ENCODE measurements at places on chromosomes 1 and 21.

DNA sequence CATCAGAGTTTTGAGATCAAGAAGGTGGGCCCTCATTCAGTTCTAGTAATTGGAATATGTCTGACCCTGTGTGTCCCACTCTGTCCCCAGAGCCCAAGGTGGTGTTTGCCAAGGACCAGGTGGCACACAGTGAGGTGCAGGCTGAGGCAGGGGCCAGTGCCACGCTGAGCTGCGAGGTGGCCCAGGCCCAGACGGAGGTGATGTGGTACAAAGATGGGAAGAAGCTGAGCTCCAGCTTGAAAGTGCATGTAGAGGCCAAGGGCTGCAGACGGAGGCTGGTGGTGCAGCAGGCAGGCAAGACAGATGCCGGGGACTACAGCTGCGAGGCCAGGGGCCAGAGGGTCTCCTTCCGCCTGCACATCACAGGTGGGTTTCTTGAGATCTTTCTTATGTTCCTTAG lies 35.2 kb downstream of the OBSCN start:
- no peak for DNase-seq

- DNase-seq = no peak
Observed at GRCh38 chr1:241702442-241703373, 50.6 kb downstream of the WDR64 start.

DNA sequence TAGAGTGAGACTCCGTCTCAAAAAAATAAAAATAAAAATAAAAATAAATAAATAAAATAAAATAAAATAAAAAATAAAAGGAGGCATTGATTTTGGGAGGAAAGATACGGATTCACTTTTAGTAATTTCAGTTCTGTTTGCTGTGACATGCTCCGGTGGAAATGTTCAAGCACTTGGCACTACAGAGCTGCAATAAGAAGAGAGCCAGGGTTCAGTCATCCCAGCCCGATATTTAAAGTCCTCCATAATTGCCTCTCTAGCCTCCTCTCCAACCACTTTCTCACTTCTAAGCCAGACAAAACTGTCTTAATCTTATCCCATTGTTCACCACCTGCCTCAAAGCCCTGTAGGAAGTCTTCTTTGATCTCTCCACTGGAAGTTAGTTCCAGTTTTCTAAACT lies 55.0 kb upstream of the MACF1 start:
- no peak for DNase-seq

DNA sequence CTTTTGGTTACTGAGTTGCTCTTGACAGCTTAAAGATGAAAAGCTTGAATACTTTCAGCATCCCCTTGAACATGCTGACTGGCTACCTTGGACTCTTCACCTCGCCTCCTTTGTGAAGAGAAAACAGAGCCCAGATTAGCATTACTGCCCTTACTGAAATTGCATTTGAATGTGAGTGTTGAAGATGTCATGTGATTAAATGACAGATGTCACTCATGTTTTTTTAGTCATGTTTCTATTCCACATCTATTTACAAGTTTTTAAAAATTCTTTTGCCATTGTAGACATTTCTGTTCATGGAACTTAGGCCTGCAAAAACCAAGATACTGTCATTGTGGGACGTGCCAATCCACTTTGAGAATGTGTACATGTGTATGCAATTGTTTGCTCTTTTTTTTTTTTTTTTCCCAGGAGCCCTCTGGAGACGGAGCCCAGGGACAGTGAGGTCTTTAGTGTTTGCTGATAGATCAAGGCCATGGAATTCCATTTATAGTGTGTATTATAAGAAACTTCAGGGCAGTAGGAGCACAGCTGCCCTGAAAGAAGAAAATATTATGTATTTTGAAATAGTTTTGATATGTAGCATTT lies 25.7 kb upstream of the IVNS1ABP start:
- DNase-seq = no peak

DNA sequence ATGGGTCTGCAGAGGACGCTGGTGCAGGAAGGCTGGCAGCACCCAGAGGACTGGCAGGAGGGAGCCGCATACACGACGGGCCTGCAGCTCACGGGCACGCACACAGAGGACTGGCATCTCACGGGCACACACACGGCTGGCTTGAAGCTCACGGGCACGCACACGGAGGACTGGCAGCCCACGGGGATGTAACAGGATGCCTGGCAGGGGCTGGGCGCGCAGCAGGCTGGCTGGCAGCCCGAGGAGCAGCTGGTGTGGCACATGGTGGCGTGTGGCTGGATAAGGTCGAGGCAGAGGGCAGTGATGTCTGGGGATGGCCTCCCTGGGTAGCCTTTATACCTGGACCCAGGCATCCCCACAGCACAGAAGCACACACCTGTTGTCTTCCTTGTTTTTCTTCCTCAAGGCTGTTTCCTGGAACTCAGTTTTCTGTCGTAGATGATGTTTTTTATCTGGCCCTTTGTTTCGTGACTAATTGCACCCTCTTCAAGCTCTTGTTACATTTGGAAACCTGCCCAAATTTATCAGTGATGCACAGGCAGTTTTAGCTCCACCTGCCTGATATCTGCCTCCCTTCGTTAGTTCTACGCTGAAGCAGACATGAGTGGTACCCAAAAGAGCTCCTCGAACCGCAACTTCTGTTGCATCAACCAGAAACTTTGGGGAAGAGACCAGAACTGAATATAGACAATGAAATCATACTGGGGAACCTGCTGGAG lies at the start of gene KRTAP12-1:
Gene KRTAP12-1, minus strand, starts transcription at position 303 of the 719 bp plus-strand sequence. Its CDS starts 40 bp downstream, at position 263.
- no peak for DNase-seq

GRCh38 chr1:54582566-54583306 lies 34.7 kb downstream of the ACOT11 start:
- no peak for DNase-seq

- peak; percentile 60 for DNase-seq
Observed at GRCh38 chr1:21659099-21659923, 9.8 kb downstream of the RAP1GAP start.

- no peak for DNase-seq
Observed at GRCh38 chr1:158952416-158952815, 21.1 kb downstream of the PYHIN1 start.

- no peak for DNase-seq
Observed at GRCh38 chr1:154710106-154710505, 102.1 kb upstream of the ADAR start.

GRCh38 chr1:47921935-47922415 lies 75.2 kb downstream of the TRABD2B start:
- no peak for DNase-seq

- DNase-seq = no peak
Observed at GRCh38 chr21:22363504-22363903, 1365.3 kb downstream of the NCAM2 start.

DNA sequence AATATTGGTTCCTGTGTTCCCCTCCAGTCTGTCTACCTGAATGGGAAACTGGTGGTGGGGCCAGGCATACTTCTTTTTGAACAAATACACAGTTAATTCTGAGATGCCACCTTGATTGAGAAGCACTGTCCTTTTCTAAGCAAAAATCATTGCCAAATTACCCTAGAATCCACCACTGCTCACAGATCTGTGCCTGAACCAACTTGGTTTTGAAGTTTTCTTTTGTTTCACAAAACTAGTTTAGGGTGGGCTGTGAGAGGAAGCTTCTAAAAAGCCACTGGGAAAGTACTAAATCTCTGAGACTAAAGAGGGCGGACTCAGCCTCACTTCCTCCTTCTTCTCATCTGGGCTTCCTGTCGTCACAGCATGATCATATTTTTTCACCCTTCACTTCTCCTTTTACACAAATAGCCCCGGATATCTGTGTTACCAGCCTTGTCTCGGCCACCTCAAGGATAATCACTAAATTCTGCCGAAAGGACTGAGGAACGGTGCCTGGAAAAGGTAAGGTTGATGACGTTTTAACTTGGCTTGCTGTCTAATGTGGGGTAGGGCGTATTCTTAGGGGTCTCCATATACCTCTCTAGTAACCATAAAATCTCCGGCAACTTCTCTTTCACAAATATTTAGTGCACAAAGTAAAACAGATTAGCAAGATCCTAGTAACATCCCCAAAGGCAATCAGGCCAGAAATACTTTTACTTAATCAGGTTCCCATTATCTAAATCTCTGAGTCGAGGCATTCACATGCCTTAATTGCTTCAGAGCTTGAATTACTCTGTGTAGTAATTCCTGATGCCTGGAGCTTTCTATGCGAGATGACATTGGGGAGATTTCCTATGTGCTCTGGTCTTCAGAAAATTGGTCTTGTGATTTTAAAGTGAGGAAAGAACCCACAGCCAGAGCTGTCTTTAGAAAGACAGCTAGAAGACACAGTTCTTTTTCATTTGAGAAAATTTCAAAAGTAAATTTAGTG lies at the start of gene CD53:
Gene CD53, plus strand, starts transcription at position 404 of the 976 bp plus-strand sequence. CDS start 18,261 bp downstream, outside the sequence.
- no peak for DNase-seq

DNA sequence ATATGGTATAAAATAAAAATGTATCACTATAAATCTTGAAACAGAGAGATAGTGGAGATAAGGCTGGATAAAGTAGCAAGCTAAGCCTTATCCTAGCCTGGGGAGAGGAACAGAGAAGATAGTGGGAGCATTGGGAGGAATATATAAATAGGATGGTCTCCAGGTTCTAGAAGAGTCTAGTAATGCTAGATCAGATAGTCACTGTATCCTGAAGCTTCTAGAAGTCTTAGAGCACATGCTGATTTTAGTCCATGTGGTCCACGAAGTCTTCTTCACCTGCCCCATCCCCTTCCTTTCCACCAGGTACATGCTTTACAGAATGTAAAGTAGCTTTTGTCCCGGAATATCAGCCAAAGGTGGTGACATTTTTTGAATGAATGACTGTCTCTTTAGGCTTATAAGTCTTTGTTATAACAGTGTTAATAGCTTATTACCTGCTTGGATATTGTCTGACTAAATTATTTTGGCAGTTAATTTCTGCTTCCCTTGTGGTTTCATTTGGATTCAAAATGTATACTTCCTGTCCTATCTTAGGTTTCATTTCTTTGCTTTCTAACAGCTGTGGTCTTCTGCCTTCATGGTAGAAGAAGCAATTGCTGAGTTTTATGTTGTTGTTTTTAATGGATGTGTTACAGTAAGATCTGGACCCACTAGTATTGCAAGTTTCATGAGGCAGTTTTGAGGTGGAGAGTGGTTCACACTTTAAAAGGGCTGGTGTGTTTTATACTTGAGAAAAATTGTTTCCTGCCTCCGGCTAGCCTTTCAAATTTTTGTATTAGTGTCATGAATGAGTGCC lies 5.9 kb downstream of the SMG7 start:
- no peak for DNase-seq

DNA sequence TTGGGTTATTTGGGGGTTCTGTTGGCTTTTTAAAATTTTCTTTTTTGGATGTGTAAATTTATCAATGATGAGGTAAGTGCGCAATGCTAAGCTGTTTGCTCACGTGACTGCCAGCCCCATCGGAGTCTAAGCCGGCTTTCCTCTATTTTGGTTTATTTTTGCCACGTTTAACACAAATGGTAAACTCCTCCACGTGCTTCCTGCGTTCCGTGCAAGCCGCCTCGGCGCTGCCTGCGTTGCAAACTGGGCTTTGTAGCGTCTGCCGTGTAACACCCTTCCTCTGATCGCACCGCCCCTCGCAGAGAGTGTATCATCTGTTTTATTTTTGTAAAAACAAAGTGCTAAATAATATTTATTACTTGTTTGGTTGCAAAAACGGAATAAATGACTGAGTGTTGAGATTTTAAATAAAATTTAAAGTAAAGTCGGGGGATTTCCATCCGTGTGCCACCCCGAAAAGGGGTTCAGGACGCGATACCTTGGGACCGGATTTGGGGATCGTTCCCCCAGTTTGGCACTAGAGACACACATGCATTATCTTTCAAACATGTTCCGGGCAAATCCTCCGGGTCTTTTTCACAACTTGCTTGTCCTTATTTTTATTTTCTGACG lies 3.1 kb downstream of the OLIG2 start:
- DNase-seq = peak; percentile 12

- DNase-seq = no peak
Observed at GRCh38 chr1:67004176-67004575, 49.8 kb downstream of the SLC35D1 start.

DNA sequence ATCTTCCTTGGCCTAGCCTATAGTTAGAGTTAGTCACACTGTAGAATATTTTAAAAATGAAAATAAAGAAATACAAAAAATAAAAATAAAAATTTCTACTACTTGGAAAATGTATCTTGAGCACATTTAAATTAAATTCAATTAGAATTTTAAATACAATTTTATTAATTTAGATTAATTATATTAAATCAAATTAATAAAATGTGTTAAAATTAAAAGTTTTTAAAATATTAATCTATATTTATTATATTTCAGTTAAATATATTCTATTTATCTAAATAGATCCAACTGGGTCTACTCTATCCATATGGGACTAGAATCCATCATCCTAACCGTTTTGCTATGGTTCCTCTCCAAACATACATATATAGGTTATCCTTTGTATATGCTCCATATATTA lies 588.3 kb upstream of the TMPRSS15 start:
- DNase-seq = no peak

- no peak for DNase-seq
Observed at GRCh38 chr1:224676551-224676950, 60.4 kb downstream of the CNIH3 start.

DNA sequence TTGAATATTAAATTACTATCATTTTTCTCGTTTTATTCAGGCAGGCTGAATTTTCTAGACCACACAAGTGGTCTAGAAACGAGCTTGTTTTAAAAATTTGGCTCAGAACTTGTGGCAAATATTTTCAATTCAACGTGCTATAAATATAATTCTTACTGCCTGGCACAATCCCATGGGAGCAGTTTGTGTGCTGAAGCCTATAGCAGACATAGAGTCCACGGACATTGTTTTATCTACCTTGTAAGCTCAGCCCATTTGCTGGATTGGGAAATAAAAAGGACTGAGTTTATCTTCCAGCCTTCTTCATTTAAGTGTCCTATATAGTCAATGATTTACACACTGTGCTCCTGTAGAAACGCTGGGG lies 103.4 kb downstream of the ZBTB18 start:
- no peak for DNase-seq

- peak; percentile 88 for DNase-seq
Observed at GRCh38 chr1:25022361-25023189, 92.5 kb upstream of the RUNX3 start.

- no peak for DNase-seq
Observed at GRCh38 chr1:27960762-27961645, 1.2 kb downstream of the XKR8 start.

- DNase-seq = no peak
Observed at GRCh38 chr1:178578541-178578940, 65.6 kb downstream of the TEX35 start.

- no peak for DNase-seq
Observed at GRCh38 chr1:99645699-99646531, at the start of gene PALMD. PALMD (plus strand) TSS chr1:99646113; CDS start chr1:99646318, 205 bp downstream.

- DNase-seq = no peak
Observed at GRCh38 chr21:29078869-29079767, 5.7 kb upstream of the CCT8 start.

- no peak for DNase-seq
Observed at GRCh38 chr1:16293538-16293937, 56.6 kb upstream of the CPLANE2 start.

DNA sequence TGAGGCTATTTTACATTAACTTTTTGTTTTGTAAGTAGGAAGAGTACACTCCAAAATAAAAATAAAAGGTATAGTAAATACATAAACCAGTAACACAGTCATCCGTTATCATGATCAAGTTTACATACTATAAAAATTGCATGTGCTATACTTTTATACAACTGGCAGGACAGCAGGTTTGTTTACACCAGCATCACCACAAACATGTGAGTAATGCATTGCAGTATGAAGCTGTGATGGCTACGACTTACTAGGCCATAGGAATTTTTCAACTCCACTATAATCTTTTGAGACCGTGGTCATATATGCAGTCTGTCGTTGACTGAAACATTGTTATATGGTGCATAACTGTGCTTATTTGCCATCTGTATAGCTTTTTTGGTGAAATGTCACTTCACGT lies 106.2 kb downstream of the CENPF start:
- DNase-seq = no peak

- peak; percentile 93 for DNase-seq
Observed at GRCh38 chr1:153958111-153958960, at the start of gene CRTC2. CRTC2 (minus strand) TSS chr1:153958612; CDS start chr1:153958497, 115 bp downstream.

- no peak for DNase-seq
Observed at GRCh38 chr1:66850989-66851388, 49.9 kb upstream of the INSL5 start.
